NB4 (cell line): ENCODE measurements at places on chromosomes 11 and 22.

- no peak for DNase-seq
Observed at GRCh38 chr11:61273178-61274078, 21.7 kb downstream of the VWCE start.

DNA sequence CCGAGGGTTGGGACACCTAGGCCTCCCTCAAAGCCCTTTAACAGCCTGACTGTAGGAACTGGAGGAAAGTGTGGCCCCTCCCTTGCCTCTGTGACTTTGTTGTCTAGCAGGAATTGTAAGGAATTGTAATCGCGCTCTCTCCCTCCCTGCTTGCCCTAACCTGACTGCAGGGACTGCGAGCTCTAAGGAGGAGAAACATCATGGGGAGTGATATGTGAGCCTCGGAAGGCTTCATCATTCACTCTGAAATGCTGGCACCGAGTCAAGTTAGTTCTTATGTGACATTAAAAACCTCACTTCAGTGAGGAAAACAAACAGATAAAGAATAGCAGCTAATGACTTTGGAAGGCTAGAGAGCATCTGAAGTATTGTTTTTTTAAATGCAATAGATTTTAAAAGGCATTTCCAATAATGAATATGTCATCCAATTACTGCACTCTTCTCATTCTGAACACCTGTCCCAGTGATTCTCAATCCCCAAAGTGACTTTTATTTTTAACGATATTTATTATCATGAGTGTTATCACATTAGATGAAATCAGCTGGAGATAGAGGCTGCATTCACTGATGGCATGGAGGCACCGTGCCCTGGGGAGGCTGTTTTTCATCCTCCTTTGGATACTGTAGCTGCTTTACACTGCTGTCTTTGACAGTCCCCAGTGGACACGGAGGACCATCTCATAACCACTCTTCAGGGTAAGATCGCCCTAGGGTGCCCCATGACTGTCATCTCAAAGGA lies 58.5 kb upstream of the NTM start:
- DNase-seq = no peak

GRCh38 chr22:32660292-32660691 lies 141.2 kb upstream of the TIMP3 start:
- DNase-seq = peak; percentile 78

GRCh38 chr22:20803696-20804324 lies 29.9 kb downstream of the SERPIND1 start:
- DNase-seq = peak; percentile 56

GRCh38 chr22:44393066-44393465 lies 80.3 kb upstream of the SHISAL1 start:
- no peak for DNase-seq

GRCh38 chr22:25437414-25438160 lies 126.9 kb upstream of the GRK3 start:
- no peak for DNase-seq

GRCh38 chr11:123707606-123708205 lies 33.8 kb downstream of the ZNF202 start:
- DNase-seq = peak; percentile 78

DNA sequence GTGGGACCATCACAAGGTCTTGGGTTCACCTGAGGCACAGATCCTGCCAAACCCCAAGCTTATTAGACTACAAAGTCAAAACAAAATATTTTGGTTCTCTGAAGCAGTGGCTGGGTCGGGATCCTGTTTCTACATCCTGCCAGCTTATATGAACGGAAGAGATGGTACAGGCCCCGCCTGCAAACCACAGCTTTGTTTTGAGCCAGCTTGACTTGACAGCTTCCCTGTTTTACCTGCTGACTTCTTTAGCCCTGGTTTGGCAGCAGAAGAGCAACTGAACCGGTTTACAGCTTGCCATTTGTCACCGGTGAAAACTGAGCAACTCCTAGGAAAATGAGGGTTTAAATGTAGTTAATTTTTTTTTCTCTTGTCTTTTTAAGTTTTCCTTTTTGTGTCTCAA lies 11.4 kb downstream of the PACS1 start:
- DNase-seq = peak; percentile 84

- DNase-seq = no peak
Observed at GRCh38 chr11:111173221-111173620, 72.3 kb upstream of the POU2AF2 start.

DNA sequence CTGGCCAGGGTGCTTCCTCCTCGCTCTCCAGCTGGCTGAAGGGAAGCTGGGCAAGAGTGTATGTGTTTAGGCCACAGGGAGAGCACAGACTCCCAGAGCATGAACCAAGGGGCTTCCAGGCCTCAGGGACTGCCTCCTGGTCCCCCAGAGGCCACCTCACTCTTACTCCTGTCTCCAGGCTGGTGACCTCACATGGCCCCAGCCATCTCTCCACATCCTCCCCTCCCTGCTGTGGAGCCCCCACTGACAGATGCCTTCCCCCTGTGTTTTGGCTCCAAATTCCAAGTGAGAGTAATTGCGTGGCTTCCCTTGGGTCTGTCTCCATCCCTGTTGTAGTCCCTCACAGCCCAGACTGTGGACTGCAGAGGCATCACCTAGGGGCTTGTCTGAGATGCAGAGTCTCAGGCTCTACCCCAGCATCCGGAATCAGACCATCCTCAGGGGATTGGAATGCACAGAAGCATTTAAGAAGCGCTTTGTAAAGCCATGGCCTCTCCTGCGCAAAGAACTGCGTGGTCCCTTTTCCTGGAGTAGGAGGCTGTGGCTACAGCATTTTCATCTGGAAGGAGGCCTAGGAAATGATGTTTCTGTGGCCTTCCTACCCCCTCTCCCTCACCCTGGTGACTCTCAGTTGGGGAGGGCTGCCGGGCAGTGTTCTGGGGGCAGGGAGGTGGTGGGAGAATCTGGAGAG lies 91.1 kb downstream of the ATXN10 start:
- DNase-seq = no peak

DNA sequence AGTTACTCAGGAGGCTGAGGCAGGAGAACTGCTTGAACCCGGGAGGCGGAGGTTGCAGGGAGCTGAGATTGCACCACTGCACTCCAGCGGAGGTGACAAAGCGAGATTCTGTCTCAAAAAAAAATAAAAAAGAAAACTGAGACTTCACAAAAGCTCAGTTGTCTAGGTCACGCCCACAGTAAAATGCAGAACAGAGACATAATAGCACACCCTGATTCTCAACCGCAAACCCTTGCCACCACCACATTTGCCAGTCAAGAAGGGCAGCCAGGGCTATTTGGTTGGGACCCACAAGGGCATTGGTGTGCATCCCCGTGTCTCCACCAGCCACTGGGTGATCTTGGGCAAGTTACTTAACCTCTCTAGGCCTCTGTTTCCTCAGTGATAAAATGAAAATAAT lies 25.4 kb downstream of the CREB3L1 start:
- DNase-seq = no peak

GRCh38 chr11:17986007-17986710 lies 26.7 kb downstream of the SERGEF start:
- no peak for DNase-seq

GRCh38 chr11:46072172-46072964 lies 48.9 kb downstream of the PHF21A start:
- DNase-seq = no peak

DNA sequence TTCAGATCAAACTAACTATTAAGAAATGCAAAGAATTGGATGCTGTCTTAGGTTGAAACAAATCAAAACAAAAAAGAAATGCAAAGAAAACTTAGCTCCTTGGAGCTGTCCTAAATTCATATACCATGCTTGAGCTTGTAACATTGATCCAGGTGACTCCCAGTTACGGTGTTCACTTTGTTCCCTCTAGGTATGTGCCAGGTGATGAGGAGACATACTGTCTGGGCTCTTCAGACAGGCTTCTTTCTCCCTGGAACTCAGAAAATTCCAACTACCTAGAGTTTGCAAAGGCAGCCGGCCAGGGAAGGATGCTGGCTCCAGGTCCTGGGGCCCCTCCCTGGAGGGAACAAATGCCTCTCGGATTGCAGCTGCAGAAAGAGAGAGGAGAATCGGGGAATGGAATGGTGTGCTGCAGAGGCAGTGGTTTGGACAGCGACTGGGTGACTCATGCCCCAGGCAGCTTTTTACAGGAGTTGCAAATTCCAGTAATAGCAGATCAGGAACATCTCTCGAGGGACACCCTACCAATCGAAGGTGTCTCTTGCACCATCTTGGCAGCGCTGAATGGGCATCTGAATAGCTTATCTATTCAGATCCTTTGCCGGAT lies 12.3 kb upstream of the ASPHD2 start:
- no peak for DNase-seq
